ENCODE measurements at places on chromosomes 7 and 10.
A peak's percentile ranks its signal among the peaks of the same experiment; 100 is the strongest.

DNA sequence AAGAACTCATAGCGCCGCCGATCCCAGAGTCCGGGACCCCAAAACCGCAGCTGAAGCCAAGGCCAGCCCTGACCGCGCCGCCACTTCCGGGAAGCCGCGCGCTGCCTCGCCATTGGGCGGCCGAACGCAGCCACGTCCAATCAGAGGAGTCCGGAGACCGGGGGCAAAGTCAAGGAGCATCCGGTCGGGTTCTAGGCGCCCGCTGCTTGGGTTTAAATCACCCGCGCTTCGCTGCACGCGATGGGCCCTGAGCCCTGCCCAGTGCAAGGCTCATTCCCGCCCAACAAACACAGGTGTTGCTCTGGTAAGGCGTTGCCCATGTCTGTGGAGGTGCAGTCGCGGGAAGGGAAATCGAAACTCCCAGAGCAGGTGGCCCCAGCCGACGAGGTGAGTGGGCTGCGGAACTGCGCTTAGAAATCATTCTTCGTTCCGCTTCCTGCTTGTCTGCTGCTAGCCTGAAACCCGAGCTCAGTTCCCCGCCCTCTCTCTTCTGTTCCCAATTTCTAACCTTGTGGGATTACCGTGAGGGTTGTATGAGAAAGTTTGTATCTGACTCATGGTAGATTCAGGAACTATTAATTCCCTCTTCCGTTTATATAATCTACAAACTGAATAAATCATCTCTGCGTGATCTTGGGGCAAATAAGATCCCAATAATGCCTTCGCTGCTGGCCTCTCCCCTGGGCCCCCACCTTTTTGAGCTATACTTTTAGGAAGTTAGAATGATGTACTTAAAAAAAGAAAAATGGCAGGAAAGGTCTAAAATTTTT lies at the start of gene DCLRE1C:
Gene DCLRE1C (minus strand): TSS at position 96 of the 770 bp plus-strand sequence. CDS start 86 bp downstream, at position 10.
- peak; percentile 85 for DNase-seq

- no peak for DNase-seq
These were observed 85.9 kb downstream of the XPNPEP1 start for GRCh38 chr10:109837384-109837783.

DNA sequence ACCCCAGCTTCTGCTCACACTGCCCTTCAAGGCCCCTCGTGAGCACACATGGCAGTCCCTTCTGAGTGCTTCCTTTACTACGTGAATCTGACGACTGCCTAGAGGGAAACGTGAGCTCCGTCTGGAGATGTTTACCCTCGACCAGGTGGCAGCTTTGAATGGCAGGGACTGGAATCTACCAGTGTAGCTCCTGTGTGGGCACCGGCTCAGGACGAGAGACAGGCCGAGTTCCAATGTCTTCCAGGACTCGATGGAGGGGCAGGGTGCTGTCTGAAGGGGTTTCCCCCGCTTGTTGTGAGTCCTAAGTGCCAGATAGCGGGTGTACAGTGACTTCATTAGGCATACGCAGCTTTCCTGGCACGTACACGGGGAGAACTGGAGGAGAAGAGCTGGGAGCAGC lies 229.9 kb downstream of the ADARB2 start:
- no peak for DNase-seq

DNA sequence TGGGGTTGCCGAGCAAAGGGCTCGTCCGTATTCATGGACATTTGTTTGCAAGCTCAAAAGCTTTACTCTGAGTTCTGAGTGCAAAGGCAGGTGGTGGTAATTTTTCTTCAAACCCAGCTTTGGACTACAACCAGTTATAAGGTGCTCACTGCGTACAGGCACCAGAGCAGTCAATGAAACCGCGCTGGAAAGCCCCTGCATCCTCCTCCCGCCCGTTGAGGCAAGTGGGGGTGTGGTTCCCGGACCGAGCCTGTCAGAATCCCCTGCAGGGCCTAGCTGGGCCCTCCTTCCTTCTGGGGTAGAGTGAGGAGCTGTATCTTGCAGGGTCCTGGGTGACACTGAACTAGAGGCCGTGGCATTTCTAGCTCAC lies 22.3 kb downstream of the AMZ1 start:
- DNase-seq = no peak

GRCh38 chr7:30761214-30762156 lies 9.6 kb downstream of the INMT start:
- DNase-seq = no peak

GRCh38 chr10:63977329-63977923 lies 456.2 kb downstream of the REEP3 start:
- DNase-seq = peak; percentile 60

GRCh38 chr10:35555962-35556930 lies 48.9 kb upstream of the GJD4 start:
- no peak for DNase-seq
